Stimulated activated CD4-positive, alpha-beta T cell treated with anti-CD3 and anti-CD28 coated beads, Interleukin-1b, Interleukin-23, amount 100 ng/mL, for 48 hours (primary cell): ENCODE measurements at places on chromosomes 13 and 19.

GRCh38 chr13:30044932-30045331 is 194.5 kb upstream of the UBL3 start:
- no peak for DNase-seq

- DNase-seq = no peak
Measured at GRCh38 chr13:75839406-75839805, 203.3 kb downstream of the LMO7 start.

GRCh38 chr13:36124236-36124822 is 6.9 kb downstream of the DCLK1 start:
- DNase-seq = no peak

DNA sequence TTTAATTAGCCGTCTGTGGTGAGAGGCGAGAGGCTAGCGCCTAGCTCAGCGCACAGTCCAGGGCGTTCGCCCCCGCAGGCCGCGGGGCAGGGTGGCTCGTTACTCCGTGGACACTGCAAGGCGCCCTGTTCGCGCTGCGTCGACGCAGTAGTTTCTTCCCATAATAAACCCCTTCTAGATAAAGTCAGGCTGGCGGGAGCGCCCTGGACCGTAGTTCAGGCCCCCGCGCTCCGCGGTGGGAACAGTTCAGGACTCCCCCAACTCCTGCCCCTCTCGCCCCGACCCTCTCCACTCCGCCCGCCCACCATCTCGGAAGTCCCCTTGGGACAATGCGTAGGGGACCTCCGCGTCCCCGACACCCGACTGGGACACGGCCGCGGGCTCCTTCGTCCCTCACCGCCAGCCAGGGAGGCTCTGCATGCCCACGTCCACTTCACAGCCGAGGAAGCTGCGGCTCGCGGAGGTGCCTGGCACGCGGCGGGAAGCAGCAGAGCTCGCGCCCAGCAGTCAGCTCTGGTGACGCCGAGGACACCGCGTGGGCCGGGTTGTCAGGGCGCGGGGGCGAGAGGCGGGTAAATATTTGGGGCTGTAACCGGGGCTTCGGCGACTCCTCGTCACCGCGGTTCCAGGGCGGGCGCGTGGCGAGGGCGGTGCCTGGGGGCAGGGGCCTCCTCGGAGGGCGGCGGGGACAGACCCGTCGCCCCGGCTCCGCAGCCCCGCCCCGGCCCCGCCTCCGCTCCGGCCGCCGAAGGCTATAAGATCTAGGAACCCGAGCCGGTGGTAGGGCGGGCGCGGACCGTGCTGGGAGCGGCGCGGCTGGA is at the start of gene RGCC:
Gene RGCC (plus strand): TSS at position 783 of the 821 bp plus-strand sequence. CDS start 158 bp downstream, outside the sequence.
- DNase-seq = peak; percentile 94

- DNase-seq = no peak
Measured at GRCh38 chr13:66138172-66138811, 1091.8 kb downstream of the PCDH9 start.

GRCh38 chr19:16951529-16951928 is 62.7 kb downstream of the F2RL3 start:
- no peak for DNase-seq

DNA sequence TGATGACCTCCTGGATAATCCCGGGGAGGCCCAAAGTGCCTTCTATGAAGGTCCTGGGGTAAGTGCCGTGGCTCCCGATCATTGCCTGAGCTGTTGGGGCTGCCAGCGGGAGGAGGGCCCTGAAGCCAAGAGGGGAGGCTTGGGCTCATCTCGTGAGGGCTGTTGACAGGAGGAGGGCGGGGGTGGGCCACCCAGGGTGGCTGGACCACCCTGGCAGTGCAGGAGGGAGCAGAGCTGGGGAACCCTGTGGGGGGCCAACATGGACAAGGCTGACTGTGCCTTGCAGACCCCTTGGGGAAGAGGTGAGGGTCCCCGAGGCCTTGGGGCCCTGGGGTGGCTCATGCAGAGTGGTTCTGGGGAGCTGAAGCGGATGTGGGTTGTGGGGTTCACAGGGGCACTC is 37.4 kb upstream of the EHD2 start:
- no peak for DNase-seq

- no peak for DNase-seq
Measured at GRCh38 chr13:26026211-26026610, 25.6 kb downstream of the SHISA2 start.

DNA sequence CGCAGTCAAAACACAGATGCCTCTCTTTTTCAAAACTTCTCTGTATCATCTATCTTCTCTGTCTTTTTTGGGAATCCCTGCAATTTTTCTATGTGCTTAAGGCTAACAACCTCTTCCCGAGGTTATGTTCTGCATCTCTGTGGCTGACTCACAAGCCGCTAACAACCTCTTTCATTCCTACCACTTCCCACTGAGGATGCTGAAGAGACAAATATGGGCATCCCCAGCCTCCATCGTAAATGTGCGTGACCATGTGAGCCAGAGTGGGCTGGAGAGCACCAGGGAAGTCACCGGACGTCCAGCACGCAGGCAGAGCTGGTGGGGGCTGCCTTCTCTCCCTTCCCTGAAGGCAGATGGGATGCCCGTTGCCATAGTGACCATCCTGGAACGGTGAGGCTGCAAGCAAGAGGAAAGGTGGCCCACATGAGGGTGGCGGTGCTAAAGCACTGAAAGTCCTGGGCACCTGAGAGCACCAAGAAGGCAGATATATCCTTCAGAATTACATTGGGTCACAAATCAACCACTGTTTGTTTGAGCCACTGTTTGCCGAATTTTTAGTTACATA is 122.8 kb downstream of the SHISA2 start:
- DNase-seq = no peak

- no peak for DNase-seq
Measured at GRCh38 chr13:70568571-70568970, 460.3 kb upstream of the KLHL1 start.

- no peak for DNase-seq
Measured at GRCh38 chr13:98141509-98142379, 1.1 kb upstream of the FARP1 start.

GRCh38 chr13:113816946-113817859 is 46.7 kb downstream of the GAS6 start:
- DNase-seq = peak; percentile 88

DNA sequence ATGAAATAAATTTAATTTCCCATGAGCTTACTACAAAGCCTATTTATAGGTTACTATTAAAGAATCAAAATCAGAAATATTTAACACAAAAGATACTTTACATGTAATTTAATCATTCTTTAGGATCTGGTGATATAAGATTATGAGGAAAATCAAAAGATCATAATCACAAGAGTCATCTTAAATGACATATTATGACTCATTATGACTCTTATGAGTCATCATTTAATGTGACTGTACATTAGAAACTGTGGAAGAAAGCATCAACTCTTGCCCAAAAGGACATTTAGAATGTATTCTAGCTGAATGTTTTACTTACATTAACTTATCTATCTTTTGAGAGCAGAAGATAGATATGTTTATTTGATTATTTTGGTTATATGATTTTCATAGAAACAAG is 458.6 kb downstream of the DCT start:
- DNase-seq = no peak

DNA sequence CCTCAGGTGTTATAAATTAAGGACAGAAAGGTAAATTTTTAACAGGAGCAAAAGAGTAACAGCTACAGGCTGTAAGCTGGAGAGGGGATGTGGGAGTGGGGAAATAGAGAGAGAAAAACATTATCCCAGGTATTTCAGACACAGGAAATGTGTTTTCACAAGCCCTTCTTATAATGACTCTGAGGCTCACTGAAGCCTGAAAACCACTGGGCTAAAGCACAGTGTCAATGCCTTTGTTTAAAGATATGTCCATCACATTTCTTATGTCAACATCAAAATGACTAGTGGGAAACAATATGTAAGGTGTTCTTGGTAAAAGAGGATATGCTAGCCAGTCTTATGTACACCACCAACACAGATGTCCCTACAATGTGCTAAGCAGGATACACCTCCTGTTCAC is 365.9 kb downstream of the FGF14 start:
- DNase-seq = no peak

- DNase-seq = no peak
Measured at GRCh38 chr13:93529961-93530360, 303.4 kb downstream of the GPC6 start.

DNA sequence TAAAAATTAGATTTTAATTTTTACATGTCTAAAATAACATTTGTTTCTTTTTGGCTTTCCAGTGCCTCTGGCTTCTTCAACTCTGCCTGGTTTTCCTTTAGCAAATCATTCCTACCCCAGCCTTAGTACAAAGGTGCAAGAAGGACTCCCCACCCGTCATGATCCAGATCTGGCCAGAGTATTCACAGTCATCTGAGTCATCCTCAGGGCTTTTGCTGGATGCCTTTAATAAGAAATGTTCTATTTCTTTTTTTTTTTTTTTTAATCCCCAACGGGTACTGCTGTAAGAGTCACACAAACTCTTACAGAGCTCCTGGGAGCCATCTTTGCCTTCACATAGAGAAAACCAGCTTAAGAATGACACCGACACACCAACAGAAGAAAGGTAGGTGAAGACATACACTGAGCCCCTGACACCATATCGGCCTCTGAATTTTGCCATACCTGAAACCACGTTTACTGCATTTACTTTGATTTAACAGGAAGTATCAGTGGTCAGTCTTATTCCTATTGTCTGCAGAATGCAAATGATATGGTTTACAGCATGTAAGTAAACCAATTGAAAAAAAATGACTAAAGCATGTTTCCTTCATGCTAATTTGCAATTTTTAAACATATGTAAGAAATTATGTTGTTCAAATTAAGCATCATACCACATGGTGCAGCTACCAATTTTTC is 184.4 kb downstream of the NALCN start:
- DNase-seq = no peak

- DNase-seq = no peak
Measured at GRCh38 chr13:109145631-109146030, 516.2 kb downstream of the MYO16 start.

GRCh38 chr13:110305949-110306339 is 1.0 kb downstream of the COL4A1 start:
- no peak for DNase-seq

DNA sequence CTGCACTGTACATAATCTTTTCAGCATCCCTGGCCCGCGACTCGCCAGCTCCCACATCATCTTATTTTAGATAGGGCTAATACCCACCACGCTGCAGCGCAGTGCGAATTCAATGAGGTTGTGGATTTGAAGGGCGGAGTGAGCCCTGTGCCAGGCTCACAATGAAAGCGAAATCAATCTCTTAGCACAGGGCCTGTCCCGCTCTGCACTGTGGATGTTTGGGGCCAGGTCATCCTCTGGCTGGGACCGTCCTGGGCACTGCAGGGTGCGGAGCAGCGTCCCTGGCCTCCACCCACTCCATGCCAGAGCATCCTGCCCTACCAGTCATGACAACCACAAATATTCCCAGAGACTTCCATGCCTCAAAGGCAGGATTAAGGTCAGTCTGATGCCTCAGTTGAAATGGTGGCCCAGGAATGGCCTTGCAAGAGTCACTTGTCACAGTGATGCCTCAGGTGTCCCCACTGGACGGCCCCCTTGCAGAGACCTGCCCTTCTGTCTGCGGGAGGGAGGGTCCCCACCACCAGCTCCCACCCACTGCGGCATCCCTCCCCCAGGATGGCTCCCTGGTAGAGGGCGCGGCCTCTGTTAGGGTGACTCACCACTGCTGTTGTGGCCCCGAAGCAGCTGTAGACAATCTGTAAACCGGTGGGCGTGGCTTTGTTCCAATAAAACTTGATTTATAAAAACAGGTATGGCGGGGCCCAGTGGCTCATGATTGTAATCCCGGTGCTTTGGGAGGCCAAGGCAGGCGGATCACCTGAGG is 5.6 kb downstream of the UHRF1 start:
- DNase-seq = peak; percentile 70

- DNase-seq = no peak
Measured at GRCh38 chr13:72463561-72463960, 263.9 kb downstream of the MZT1 start.

DNA sequence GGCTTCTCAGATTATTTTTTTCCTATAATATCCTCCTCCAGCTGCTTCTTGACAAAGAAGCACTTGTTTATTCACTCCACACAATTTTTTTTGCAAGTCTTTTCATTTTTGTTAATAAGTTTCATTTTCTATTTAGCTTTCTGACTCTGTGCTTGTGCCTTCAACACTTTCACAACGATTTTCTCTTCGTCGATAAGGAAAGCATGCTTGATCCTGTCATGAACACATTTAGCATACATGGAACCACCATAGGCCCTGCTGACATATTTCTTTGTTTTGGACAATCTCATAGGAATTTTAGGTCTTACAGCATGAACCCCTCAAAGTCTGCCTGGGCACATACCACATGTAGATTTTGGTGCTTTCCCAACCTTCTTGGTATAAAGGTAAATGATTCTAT is 346.0 kb downstream of the KCNRG start:
- DNase-seq = no peak

DNA sequence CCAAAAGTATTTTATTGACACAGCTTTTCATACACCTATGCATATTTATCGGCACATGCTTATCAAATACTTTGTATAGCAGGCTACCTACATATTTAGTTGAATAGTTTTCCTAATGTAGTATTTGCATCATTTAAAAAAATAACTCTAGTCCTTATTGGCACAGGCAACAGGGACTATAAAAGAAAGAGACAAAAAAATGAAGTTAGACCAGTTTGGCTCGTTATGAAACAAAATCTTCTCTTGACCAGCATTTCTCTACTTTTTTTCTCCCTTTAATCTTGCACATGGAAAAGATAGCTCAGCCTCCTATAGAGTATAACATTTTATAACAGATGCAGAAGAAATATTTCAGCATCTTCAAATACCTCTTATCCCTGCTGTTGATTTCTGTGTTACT is 794.8 kb upstream of the MIR17HG start:
- no peak for DNase-seq

DNA sequence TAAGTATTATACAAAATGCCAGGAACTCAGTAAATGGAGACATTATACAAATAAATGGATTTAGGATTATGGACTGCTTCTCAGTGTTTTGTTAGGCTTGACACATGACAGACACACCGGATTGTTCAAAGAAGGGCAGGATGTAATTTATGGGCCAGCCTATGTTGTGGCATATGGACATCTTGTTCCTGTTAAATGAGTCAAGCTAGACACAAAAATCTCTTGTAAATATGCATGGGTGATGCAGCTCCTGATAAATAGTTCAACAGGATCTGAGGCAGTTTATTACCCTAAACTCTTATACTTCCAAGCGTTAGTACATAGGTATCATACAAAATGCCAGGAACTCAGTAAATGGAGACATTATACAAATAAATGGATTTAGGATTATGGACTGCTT is 502.3 kb downstream of the TBC1D4 start:
- no peak for DNase-seq

- DNase-seq = no peak
Measured at GRCh38 chr13:45416516-45417128, 1.6 kb downstream of the SLC25A30 start.

DNA sequence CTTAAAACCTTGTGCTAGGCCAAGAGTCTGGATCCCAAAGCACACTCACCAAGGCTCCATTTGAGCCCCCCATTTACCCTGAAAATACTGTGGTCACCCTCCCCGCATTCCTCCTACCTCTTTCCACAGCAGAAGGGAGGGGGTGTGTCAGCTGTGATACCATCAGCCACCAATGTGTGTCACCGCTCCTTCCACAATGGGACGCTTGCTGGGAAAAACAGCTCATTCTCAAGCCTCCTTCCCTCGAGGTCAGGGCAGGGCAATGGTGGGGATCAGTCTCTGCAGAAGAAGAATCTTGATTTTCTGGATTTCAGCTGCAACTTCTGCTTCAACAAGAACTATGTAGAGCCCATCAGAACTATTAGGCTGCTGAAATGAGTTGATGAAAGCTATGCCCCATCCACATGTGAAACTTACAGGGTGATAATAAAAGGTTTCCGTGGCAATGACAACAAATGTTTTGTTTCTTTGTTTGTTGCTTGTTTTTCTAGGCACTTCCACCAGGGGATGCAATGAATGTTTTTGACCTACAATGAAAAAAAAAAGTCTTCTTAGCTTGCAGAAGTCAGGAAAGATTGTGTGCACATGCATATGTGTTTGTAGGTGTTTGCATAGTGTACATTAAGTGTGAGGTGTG is 26.4 kb upstream of the ZNF507 start:
- no peak for DNase-seq
